Activated CD4-positive, alpha-beta memory T cell treated with anti-CD3 and anti-CD28 coated beads, Interleukin-2, amount 10 ng/mL, durations not matched to agents 7 days and 5 days (primary cell): ENCODE measurements at places on chromosomes 5 and 9.

- DNase-seq, result no peak
Observed at GRCh38 chr5:37771203-37771611, 68.6 kb downstream of the GDNF start.

GRCh38 chr5:39190311-39191102, 28.9 kb downstream of the FYB1 start:
- no peak for DNase-seq

DNA sequence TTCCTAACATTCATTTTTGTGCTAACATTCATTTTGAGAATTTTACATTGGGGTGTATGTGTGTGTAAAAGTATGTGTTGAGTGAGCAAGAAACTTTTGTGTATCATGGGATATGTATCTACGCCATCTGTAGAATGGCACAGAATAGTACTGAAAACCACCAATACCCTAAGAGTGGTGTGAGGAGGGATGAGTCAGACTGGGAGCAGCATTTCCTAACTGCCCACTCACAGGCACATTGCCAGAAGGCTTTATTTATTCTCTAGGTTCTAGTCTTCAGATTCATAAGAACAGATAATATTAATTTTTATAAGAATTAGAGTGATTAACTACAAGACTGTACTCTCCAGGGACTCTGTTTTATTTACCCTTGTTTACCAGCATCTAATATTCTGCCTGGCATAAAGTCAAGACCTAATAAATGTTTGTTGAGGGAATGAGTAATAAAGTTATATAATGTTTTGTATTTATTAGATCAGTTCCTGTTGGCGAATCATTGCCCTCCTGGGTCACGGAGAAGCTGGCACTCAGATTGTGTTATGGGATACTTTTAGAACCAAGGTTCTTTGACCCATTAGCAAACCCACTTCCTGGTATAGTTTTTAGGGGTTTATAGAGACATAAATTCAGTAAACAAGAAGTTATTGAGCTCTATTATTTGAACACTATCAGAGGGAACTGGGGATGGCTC, 159.1 kb upstream of the PPP2R2B start:
- no peak for DNase-seq

DNA sequence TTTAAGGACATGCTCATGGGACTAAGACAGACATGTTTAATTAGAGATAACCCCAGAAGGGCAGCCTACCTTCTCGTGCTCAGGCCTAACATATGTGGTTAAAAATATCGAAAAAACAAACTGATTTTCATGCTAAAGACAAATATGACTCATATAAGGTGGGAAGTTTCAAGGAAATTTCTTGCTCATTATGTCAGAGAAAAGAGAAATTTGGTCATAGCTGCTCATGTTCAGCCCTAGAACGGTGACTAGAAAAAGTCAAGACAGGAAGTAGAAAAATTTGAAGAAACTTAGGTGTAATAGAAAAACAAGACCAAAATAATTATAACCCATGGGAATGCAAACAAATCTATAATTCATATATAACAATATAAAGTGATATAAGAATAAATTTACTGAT, 120.6 kb downstream of the PRDM9 start:
- DNase-seq, result no peak

DNA sequence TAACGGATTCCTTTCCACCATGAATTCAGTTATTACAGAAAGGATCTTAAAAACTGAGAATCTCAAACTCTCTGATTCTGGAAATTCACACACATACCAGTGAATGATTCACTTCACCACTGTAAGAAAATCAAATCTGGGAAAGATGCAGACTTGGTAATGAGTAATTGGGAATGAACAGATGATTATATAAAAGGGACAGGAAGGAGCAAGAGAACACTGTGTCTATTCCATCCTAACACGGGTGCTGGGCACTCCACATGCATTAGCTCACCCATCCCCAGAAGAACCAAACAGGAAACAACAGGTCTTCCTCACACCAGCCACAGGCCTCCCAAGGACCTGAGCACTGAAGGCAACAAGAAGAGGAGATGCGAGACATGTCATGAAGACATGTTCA, 74.8 kb upstream of the ZNF622 start:
- DNase-seq, result no peak

DNA sequence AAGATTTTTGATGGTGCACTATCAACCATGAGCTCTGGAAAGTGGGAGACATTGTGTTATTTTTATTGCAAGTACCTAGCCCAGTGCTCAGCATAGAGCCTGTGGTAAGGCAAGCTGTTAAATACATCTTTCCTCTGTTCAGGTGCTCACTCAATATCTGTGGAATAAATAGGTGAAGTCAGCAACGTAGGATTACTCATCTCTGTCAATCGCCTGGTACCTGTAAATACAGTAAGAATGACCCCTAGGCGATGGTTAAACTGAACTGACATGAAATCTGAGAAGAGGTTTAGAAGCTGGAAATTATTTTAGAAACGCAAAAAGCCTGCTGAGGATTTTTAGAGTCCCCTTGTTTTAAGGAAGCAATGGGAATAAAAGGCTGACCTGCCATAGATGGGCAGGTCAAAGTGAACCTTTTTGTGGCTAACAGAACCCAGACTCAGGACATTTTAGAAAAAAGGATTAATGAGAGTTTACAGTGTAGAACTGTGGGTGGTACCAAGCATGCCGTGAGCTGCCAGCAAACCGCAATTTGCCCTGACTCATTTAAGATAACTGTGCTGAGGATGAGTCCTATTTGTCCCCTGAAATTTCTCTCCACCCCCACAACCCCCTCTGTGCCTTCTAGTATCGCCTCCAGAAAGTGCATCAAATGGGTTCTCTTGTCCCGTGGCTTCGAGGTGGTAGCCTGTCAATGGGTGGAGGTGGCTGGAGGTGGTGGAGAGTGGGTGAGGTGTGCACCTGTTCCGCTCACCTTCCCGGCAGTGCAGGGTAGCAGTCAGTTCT, 375.1 kb downstream of the MED10 start:
- no peak for DNase-seq

- DNase-seq, result no peak
Observed at GRCh38 chr9:1300941-1301340, 250.8 kb downstream of the DMRT2 start.

GRCh38 chr5:136132087-136132486, 558 bp upstream of the SMAD5 start:
- DNase-seq, result peak; percentile 16
